ENCODE measurements at places on chromosomes 7 and 10.

GRCh38 chr10:62850646-62851045 is 34.5 kb upstream of the EGR2 start:
- no peak for DNase-seq

DNA sequence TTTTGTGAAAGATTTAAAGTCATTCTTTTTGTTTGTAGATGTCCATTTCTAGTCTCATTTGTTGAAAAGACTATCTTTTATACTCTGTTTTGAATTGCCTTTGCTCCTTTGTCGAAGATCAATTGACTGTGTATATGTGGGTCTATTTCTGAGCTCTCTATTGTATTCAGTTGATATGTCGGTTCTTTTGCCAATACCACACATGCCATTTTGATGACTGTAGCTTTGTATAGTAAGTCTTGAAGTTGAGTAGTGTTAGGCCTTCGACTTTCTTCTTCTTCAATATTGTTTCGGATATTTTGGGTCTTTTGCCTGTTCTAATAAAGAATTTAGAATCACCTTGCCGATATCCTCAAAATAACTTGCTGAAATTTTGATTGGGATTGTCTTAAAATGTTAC is 104.5 kb downstream of the CCSER2 start:
- DNase-seq = no peak

GRCh38 chr7:156167987-156168386 is 355.7 kb upstream of the SHH start:
- no peak for DNase-seq

- DNase-seq = no peak
Observed at GRCh38 chr7:128206017-128206746, 34.9 kb upstream of the LEP start.

DNA sequence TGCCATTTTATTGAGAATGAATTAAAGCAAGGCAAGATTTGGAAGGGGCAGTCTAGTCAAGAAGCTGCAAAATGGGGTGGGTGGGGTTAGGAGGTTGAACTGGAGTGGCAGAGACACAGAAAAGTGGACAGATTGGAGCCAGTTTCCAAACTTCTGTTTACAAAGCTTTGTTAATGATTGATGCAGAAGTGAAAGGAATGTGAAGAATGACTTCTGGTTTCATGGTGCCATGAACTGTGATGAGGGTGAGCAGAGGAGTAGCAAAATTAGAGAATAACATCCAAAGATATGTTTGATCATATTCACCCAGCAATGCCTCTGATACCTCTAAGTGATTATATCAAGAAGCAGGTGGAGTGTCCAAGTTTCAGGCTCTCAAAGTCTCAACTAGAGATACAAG is 1118.0 kb upstream of the C7orf33 start:
- DNase-seq = no peak

- DNase-seq = no peak
Observed at GRCh38 chr7:114832906-114833595, 88.8 kb upstream of the MDFIC start.

- DNase-seq = no peak
Observed at GRCh38 chr7:6691609-6692106, 15.1 kb downstream of the ZNF12 start.

DNA sequence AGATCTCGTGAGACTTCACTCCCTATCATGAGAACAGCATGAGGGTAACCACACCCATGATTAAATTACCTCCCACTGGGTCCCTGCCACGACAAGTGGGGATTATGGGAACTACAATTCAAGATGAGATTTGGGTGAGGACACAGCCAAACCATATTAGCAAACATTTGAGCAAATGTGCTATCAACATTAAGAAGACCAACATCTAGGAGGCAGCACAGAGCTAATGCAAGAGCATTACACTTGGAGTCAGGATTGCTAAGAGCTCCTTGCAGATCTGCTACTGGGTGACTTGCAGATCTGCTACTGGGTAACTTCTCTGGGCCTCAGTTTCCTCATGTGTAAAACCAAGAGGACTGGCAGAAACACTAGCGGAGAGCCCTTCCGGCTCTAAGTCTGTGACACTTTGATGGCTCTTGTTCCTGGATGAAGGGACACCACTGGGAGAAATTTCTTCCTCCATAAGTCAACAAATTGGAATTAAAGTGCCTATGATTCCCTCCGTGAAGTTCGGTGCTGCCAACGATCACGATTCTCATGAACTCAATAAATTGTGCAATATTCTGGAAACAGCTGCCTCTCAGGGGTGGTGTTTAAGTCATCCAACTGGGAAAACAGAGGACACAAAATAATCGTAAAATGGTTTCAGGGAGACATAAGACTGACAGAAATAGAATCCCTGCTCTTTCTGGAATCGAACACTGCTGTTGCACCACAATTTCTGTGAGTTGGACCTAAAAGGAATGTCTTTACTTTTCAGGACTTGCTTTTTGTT is 115.8 kb upstream of the ITGB1 start:
- DNase-seq = no peak

- no peak for DNase-seq
Observed at GRCh38 chr10:72445851-72446250, 91.1 kb upstream of the DNAJB12 start.

DNA sequence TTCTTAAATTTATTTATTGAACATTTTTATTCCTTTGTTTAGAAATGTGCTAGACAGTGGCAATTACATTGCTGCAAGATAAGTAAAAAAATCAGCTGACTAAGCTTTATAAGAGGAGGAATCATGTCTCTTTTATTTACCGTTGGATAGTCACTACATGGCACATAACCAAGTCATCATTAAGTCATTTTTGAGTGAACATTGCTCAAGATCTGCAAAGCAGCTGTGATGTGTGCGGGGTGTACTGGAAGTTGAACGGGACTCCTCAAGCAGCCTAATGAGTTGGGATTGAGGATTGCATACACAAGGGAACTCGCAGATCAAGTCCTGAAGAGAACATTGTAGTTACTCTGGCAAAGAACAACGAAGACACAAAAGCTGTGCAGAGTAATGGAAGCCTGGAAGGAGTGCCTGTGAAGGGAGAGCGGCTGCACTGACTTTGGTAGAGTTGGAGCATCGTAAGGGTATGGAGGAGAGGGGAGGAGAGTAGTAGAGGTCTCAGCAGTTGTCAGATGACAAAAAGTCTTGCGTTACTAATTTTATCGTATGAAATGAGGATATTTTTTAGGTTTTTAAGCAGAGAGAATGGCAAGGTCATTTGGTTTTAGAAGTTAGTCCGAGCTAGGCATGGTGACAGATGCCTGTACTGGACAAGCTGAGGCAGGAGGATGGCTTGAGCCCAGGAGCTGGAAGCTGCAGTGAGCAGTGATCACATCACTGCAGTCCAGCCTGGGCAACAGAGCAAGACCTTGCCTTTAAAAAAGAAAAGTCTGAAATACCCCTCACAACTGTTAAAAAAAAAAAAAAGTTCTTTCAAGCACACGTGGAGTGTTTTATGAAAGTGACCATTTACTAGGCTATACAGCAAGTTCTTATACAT is 95.1 kb downstream of the BMPR1A start:
- no peak for DNase-seq

DNA sequence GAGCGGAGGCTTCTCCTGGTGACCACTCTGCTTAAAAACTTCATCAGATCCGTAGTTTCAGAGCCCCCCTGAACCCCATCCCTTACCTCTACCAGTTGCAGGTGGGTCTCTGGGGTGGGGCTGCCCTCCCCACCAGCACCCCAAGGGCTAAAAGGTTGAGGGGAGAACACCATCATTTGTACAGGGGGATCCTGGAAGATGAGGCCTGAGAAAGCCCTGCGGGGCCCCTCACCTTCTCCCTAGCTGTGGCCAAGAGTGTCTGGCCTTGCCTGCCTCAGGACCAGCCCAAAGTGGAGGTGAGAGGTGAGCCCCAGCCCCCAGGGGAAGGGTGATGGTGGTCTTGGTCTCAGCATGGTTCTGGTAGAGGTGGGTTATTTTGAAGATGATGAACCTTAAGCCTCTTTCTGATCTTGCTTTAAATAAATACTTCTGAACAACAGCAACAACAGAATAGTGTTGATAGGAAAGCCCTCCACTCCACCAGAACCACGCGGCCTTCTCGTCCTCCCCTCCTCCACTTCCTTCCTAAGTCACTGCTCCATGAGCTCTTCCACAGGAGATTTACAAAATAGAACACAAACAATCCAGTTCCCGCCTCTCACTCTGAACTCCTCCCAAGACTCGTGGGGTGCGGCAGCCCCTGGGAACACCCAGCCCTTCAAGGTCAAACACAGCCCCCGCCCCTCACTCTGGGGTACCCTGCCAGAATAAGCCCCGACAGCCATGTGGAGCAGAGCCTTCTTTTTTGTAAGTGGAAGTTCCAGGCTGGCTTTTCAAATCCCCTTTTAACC is 169.1 kb downstream of the EGFR start:
- DNase-seq = no peak

All from suprapubic skin (tissue), 4 donors.